ENCODE measurements at places on chromosomes 13 and 19. TPM values are rescaled to one million over a fixed set of nuclear protein-coding genes. Genes with fewer than 3 reads are reported as not detected.

DNA sequence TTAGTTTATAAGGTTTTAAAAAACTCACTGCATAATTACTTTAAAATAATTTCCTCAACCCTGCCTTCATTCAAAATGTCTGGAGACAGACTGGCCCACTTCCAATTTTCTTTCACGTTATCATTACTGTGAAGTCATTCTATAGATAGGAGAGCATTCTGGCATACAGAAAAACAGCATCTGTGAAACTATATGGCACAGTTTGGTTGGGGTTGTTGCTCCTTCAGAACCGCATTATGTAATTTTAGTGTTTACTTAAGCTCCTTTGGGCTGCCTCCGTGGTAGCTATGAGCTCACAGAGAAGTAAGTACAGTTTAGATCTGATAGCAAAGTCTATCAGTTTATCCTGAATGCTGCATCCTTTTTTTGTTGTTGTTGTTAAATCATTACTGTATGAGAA, 104.3 kb downstream of the KCNRG start:
- no peak for DNase-seq

GRCh38 chr13:97548711-97549110, 114.7 kb downstream of the RAP2A start:
- DNase-seq: no peak

S1PR5 gene
- 0.10 TPM for polyA plus RNA-seq

DYRK1B gene
- 7.2 TPM for polyA plus RNA-seq

GRCh38 chr13:80979035-80979641, 638.2 kb upstream of the SPRY2 start:
- DNase-seq: peak; percentile 15

KBTBD6 gene
- polyA plus RNA-seq: 8.3 TPM

DNA sequence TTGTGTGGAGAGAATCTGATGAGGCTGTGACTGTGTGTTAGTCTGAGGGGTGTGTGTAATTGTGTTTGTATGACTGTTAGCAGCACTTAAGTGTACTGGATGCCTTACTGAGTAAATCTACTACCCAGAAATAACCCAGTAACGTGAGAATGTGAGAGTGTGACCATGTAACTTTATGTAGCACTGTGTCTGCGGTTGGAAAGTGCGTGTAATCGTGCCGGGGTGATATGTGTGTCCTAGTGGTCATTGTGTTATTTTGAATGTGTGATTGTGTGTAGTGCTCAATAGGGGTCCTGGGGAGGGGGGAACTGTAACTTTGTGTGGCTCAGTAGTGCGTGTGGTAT, 550 bp downstream of the ZNF383 start:
- no peak for DNase-seq

GRCh38 chr19:55451163-55451964, 8.3 kb upstream of the SHISA7 start:
- DNase-seq: no peak

- no peak for DNase-seq
Observed at GRCh38 chr13:81874681-81875661, 1534.0 kb upstream of the SPRY2 start.

ZC3H4 gene
- polyA plus RNA-seq: 7.3 TPM

PSPN gene
- 0.41 TPM for polyA plus RNA-seq

- no peak for DNase-seq
Observed at GRCh38 chr19:2607712-2608601, 94.5 kb downstream of the GNG7 start.

- no peak for DNase-seq
Observed at GRCh38 chr19:504616-505015, 2.7 kb upstream of the TPGS1 start.

GRCh38 chr19:17830567-17831418, 9.5 kb upstream of the INSL3 start:
- no peak for DNase-seq

DNA sequence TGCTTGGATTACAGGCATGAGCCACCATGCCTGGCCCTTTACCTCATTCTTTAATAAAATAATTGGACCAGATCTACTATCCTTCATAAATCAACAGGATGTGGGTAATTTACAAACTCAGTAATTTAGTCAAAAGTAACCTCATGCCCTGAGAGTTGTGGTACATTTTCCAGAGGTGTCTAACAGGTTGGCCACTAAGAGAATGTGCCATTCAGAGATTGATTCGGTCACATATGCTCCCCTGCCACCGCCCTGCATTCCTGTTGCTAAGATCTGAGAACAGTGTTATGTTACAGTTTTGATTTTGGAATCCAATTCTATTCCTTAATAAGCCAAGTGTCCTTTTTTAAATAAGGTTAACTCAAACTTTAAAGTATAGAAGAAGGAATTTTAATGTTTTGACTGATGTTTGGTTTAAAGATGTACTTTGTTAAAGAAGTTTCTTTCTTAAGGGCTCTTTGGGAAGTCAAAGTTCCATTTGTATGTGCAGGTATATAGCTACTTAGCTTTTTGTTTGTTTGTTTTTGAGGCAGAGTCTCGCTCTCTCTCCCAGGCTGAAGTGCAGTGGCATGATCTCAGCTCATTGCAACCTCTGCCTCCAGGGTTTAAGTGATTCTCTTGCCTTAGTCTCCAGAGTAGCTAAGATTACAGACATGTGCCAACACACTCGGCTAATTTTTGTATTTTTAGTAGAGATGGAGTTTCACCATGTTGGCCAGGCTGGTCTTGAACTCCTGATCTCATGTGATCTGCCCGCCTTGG, 29.2 kb downstream of the PHF11 start:
- DNase-seq: no peak

- DNase-seq: no peak
Observed at GRCh38 chr19:19554074-19555023, 16.3 kb downstream of the CILP2 start.

NXNL1 gene
- not detected for polyA plus RNA-seq

DNA sequence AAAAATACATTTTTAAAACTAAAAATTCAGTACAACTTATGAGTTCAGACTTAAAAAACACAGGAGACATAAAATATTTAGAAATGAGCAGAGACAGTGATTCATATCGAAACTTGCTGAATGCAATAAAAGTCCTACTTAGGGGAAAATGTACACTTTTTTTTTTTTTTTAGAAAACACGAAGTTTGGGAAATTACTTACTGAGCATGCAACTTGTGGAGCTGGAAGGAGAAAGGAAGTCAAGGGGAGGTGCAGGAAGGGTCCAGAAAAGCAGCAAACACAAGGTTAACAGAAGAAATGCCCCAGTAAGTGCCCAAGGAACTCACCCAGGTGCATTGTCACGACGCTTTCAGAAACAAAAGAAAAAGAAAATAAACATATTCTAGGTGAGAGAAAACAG, 18.6 kb upstream of the LAIR1 start:
- no peak for DNase-seq

F2RL3 gene
- not detected for polyA plus RNA-seq

DNA sequence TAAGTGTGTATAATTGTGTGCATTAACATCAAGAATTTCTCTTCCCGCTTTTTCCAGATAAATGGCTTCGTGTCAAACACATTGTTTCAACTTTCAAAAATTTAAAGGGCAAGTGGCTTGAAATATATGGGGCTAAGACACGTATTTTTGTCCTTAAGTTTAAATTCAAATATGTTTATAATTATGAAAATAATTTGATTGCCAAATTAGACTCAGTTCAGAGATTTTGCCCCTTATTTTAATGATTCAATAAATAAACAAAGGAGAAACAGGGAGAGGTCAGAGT, 1159.2 kb upstream of the MIR17HG start:
- no peak for DNase-seq

DNA sequence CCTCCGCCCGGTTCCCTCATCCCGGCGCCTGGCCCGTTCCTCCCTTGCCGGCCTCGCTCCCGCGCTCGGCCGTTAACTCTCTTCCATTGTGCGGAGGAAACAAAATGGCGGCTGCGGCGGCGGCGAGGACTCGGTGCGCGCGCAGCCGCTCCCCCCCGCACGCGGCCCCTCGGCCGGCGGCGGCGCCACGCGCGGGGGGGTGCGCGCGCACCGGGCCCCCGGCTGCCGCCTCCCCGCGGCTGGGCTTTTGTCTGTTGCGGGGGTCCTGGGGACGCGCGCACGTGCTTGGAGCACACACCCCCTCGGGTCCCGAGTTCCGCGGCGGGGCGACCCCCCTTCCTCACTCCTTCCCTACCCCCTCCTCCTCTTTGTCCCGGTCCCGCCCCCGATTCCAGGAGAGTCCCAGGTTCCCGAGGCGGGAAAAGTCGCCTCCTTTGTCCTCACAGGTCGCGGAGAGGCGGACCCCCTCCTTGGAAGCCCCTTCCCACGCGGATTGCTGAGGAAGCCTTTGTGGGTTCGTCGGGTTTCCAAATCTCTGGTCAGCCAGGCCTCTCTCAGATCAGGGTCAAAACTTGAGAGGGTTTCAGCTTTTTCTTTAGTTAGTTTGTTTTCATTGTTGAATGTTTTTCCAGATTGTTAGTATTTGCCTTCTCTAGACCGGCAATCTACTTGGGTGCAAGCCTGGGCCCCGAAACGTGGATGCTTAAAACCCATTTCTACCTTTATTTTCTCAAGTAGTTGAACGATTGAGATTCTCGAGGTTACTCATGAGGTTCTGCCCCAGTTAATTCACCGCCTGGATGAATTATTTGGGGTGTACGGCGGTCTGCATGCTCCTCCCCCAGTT, 687 bp downstream of the ILF3 start:
- DNase-seq: no peak

GRCh38 chr13:59677966-59678814, 485.5 kb downstream of the DIAPH3 start:
- peak; percentile 43 for DNase-seq

GRCh38 chr19:38670921-38671398, 23.5 kb downstream of the ACTN4 start:
- no peak for DNase-seq

YJEFN3 gene
- polyA plus RNA-seq: 1.2 TPM

DNA sequence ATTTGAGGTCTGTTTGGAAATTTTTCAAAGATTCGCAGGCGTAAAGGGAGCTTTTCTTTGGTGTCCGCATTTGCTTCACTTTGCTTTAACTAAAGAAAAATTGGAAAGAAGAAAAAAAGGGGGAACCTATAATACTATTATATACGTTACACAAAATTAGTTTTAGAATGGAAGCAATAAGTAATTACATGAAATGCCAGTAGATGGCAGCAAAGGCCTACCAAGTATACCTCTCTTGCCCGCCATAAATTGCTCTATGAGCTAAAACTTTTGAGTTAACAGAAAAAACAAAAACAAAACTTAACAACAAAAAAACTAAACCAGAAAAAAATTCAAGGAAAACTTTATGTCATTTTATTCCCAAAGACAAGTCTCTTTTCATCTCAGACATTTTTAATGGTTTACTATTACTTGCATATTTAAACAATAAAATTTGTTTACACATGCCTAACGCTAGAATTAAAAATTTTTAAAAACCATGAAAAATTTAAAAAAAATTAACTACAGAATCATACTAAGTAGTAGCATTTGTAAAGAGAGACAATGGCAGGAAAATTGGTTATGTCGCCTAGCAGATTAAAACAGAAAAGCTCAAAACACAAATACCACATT, 271.4 kb downstream of the NALCN start:
- peak; percentile 29 for DNase-seq
